ENCODE measurements at places on chromosomes 7 and 10.

DNA sequence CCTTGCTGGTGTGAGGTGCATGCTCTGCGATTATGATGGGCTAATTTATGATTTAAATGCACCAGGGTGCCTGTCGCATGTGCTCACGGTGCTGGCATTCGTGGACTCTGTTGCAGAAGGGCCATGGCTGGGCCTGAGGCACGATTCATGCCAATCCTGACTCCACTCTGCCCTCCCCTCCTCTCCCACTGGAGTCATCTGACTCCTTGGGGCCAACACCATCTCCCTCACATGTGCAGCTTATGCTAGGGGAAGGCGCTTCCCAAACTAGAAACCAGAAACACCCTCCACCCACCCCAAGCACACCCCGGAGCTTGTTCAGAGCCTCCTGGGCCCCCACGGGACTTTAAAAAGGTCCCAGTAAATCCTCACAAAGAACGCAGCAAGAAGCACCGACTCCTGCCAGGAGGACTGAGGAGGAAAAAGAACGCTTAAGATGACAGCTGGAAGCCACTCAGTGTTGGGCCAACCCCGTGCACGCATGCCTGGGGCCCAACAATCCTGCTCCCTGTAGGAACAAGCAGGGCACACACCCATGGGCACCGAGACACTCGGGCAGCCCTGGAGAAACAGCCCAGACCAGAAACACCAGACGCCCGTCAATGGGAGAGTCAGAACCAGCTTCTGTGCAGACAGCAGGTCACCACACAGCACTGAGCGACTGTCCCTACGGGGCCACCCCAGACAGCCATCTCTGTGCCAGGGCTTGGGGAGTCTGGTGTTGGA is 14.1 kb downstream of the BRI3 start:
- DNase-seq, result no peak

DNA sequence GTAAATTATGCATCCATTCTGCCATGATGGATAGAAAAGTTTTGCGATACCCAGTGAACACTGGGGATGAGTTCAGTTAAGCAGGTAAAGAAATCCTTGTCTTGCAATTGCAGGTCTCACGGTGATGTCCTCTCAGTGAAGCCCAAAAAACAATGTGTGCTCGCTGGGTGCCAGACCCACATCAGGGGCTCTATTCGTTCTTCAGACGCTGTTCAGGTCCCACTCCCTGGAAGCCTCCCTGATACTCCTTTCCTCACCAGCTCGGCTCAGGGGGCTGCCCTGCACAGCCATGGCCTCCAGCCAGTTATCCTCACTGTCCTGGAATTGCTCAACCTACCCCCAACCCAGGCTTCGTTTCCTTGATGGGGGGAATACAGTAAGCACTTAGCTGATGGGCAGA is 323.5 kb downstream of the ADARB2 start:
- no peak for DNase-seq

DNA sequence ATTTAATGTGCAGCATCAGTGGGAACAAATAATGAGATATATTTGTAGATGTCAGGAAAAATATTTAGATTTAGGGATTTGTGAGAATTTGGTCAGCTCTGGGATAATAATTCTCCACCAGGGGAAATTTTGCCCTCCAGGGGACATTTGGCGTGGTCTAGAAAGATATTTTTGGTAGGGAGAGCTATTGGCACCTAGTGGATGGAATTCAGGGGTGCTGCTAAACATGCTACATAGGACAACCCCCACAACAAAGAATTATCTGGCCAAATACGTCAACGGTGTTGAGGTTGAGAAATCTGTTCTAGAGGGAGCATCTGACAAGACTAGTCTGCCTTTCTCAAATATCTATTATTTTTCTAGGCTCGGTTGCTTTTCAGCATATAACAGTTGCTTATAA is 2.1 kb downstream of the ADK start:
- DNase-seq, result no peak

GRCh38 chr10:129833468-129833950 is 130.6 kb downstream of the EBF3 start:
- no peak for DNase-seq

- DNase-seq, result no peak
These were observed 2.5 kb downstream of the ACSL5 start for GRCh38 chr10:112376396-112376790.

DNA sequence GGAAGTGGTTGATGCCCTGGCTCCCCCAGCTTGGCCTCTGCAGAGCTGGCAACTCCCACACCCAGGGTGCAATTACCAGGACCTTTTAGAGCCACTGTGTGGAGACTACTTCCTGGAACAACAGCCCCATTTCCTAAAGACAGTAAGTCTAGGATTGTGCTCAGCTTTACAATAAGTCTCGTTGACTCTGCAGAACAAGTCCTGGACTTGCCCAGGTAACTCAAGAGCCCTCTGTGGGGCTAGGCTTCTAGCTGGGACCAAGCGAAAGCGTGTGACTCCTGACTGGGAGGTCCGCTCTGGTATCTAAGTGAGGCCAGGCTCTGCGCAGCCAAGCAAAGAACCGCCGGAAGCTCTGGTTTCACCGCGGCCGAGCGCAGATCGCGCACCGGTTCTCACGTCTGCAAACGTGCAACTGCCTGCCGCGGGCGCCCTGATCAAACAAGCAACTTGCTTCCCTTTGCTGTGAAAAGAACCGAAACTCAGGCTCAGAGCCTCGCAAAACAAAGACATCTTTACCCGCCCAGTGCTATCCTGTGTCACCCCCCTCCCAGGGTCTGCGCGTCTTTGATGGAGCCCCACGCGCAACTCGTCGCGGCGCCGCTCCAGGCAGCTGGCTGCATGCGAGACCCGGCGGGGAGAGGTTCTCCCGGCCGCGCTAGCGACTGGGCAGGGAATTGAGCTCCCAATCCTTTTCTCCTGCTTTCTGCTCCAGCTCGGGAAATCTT is 4.4 kb upstream of the PDLIM1 start:
- DNase-seq, result no peak

DNA sequence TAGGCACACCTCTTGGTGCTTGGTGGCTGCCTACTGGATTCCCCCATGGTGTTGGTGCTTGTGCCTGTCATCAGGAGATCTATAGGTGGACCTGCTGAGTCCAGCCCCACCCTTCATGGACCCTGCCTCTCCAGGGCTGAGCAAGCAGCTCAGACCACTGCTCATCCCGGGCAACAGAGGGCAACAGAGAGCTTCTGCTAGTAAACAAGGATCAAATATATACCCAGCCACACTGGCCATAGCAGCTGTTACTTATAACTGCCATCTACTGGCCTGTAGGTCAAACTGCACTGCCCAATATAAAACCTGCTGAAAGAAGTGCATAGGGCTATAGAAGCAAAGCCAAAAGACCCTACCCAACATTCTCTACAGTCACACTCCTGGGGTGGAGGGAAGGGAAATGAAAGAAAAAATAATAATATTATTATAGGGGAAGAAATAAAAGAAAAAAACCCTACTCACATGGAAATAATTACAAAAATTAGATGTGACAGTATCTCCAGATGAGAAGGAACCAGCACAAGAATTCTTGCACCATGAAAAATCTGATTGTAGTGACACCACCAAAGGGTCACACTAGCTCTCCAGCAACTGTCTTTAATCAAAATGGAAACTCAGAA is 54.9 kb upstream of the ZNF800 start:
- no peak for DNase-seq

GRCh38 chr7:13933091-13933490 is 56.4 kb downstream of the ETV1 start:
- no peak for DNase-seq

DNA sequence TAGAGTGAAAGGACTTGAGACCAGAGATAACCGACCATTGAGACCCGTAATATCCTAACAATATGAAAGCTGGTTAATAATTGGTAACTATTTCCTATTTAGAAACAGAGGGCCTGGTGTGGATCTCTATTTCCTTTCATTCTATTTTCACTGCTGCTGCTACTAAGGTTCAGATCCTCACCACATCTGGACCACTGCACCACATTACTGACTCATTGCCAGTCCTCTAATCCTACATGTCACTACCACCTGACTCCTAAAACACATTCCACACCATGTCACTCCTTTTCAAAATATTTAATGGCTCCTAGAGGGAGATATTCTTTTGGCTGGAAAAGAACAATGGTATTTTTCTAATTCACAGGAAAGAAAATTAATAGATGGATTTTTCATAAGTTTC is 6.4 kb downstream of the USP54 start:
- DNase-seq, result no peak

DNA sequence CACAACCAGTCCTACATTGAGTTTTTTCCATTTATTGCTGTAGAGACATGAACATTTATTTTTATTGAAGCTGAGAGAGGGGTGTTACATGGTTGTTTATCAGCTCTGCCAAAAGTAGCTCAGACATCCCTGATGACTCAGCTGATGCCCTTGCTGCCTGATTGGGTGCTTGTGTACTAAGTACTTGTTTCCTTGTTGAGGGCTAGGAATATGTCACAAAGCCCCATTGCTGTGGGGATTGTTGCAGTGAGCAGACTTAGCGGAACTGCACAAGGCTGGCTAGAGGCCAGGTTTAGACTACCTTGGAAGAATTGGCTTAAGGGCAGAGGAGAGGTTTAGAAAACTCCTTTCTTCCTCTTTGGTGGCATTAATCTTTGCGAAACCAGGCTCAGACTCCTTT is 110.6 kb downstream of the AUTS2 start:
- no peak for DNase-seq

DNA sequence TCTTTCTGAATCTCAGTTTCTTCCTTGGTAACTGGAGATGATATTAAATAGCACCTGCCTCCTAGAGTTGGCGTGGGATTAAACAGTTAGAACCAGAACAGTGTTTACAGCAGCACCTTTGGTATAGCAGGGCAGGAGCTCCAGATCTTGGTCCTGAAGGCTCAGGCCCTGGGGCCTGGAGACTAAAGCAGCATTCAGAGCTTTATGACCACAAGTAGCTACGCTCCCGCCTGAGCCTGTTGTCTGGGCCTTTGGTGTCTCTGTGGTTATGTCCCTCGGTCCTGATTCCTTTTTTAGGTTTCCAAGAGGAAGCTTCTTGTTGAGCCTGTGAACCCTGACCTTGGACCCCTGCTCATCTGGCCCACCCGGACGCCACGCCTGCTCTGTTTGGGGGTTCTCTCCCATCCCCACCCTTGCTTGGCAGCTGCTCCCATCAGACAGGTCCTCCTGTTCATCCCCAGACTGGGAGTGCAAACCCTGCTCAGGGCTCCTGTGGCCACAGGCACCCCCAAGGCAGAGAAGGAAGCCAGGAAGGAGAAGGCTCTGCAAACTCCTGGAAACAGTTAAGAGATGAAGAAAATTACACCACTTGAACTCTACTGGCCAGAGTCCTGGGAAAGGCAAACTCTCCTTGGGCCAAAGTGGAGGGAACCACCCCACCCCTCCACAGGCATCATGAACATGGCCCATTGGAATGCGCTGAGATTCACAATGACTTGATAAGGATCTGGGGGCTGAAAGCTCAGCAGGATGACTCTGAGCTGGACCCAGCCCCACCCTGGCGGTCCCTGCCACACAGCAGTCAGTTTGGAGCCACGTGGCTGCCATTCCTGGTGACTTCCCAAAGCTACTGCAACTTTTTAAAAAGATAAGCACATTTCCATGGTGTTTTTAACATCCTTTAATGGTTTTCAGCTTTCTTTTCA is 50.1 kb upstream of the TMEM72 start:
- DNase-seq, result no peak

- no peak for DNase-seq
These were observed 93.2 kb downstream of the ADK start for GRCh38 chr10:74244097-74244685.

GRCh38 chr7:157769526-157770215 is 432.9 kb downstream of the DNAJB6 start:
- DNase-seq, result no peak

DNA sequence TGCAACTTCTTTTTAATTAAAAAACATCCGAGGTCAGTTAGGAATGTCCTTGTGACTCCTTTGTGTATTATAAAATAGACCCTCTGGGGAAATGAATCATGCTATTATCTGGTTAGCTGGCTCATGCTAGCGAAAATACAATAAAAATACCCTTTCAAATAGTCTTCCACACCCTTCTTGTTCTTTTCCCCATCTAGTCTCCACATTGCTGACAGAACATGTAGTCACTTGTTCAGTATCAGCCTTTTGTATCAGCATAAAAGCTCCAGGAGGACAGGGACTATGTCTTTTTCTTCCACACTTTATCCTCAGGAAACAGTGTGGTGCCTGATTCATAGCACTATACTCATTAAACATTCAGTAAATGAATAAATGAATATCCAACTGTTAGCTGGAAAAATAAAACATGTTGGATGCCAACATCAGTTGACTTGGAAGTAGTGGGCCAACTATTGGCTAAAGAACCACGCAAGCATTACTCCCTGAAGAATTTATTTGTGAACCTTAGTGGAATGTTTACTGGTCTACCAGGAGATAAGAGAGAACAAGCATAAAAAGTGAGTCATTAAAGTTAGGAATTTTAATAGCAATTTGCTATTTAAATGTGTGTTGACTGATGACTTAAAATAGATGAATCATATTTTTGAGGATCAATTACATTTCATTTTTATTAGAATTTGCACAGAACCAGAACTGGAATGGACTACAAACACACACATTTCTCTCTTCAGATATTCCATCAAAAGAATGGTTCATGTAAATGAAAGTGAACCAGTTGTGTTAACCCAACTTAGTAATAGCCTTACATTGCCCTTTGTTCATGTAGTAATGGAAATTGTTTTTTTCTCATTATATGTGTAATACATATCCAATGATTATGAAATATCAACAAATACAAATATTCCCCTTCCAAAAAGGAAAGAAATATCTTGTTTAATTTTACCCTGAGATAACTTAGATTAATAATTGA is 129.6 kb downstream of the DKK1 start:
- DNase-seq, result no peak

- DNase-seq, result no peak
These were observed 73.4 kb upstream of the INSIG1 start for GRCh38 chr7:155224116-155224811.

DNA sequence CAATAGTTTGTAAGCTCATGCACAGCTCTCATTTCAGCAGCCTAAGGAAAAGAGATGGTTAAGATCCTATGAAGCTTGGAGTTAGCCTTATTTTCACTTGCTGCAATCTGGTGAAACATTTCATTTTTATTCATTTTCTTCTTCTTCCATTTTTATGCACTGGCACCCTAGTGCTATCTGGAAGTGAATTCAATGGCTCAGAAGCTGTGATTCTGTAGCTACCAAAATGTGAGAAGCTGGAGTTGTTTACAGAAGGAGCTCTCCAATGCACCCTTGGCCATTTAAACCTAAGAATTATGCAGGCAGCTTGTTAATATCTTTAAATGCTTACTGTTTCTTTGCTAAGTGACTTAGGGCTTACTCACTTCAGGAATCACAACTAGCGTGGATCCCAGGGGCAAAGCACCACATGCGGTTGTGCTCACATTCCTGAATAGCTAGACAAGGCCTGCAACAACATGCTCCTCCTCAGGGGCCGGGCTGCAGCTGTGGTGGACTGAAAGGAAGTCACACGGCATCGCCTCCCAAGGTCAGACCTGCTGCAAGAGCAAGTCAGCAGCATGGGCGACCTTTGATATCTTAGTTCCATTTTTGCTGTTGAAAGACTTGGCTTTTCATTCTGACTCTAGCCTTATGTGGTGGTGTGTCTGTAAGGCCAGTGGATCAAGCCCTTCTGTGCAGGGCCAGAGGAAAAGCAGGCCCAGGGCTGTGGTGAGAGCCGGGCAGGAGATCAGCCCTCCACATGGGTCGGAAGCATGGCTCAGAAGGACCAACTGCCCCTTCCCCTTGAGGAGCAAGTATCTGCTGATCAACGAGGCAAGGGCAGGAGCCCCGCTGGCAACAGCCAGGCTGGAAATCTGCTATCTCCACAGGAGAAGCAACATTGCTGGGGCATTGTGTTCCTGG is 91.9 kb upstream of the MBL2 start:
- DNase-seq, result no peak
